Breast epithelium (tissue), 4 donors: ENCODE measurements at places on chromosomes 7 and 10.

DNA sequence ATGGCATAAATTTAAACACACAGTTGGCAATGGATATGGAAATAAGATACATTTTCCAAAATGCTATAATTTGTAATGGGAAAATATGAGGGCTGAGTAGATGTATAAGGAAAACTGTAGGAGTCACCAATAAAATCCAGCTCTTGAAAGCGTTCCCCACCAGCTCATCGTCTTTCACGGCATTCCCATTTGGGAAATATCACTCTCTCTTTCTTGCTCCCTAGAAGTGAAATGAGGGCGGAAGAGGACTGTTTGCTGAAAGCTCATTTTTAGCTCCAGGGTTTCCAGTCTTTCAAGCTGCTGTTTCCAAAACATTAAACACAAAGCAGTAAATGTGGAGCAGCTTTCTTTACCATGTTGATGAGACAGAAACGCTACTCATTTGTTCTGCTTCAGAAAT, 104.6 kb upstream of the SFMBT2 start:
- no peaks in the 10 kb centered on the region for H3K36me3 ChIP-seq
- no peaks in the 10 kb centered on the region for H3K4me1 ChIP-seq
- H3K27me3 ChIP-seq: no peaks in the 10 kb centered on the region
- DNase-seq: no peak
- H3K27ac ChIP-seq: no peak overlapping the region

- no peak overlapping the region for H3K27ac ChIP-seq
- DNase-seq: no peak
- no peak overlapping the region for H3K4me3 ChIP-seq
- no peaks in the 10 kb centered on the region for H3K36me3 ChIP-seq
These were observed 88.9 kb downstream of the ELFN1 start for GRCh38 chr7:1758859-1759521.

DNA sequence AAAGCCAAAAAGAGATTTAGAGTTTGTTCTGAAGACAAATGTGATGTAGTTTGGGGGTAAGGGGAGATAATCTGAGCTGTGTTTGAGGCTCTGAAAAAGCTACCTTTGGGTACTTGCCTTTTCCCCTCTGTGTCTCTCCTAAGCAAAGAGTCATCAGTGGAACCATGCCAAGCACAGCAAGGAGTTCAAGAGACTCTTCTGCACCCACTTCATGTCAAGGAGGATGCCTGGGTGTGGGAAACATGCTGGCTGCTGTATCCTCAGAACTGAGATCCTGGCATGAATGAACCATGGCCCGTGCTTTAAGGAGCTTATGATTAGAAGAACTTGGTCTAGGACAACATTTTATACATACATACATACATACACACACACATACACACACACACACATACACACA, 142.9 kb downstream of the NOC3L start:
- H3K36me3 ChIP-seq: no peaks in the 10 kb centered on the region
- H3K27me3 ChIP-seq: no peaks in the 10 kb centered on the region
- no peak overlapping the region for H3K4me3 ChIP-seq
- no peaks in the 10 kb centered on the region for H3K4me1 ChIP-seq
- DNase-seq: no peak

DNA sequence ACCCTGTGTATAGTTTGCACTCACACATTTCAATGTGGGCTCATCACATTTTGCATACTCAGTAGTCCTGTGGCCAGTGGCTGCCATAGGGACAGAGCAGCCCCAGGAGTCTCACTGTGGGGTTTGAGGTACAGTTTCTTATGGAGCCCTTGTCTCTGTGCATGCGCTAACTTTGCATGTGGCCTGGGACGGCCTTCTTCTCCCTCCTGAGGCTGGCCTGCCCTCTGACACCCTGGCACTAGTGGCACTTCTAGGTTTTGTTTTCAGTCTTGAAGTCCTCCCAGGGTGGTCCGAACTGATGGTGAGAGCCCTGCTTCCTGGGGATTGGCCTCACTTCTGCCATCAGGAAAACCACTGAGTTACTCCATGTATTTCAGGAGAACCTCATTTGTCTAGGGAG, 21.2 kb downstream of the NACAD start:
- peak; percentile 5 for DNase-seq
- no peaks in the 10 kb centered on the region for H3K36me3 ChIP-seq
- no peaks in the 10 kb centered on the region for H3K4me1 ChIP-seq
- no peaks in the 10 kb centered on the region for H3K27me3 ChIP-seq
- no peak overlapping the region for H3K27ac ChIP-seq
- H3K4me3 ChIP-seq: no peak overlapping the region

DNA sequence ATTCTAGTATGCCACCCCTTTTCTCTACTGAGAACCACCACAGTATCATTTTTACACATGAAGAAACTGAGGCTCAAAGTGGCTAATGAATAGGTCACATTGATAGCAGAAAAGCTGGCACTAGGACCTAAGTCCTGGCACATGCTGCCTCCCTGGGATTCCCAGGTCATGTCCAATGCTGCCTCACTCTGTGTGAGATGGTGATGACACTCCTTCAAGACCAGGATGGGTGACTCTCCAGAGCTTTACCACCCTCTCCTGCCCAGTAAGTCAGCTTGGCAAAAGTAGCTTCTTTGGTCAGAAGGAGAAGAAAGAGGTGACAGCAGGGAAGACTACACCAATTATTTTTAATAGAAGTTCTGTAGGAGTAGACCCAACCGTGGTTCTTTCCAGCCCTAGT, 13.3 kb upstream of the AKR1B10 start:
- no peak for DNase-seq
- H3K4me1 ChIP-seq: no peaks in the 10 kb centered on the region
- no peak overlapping the region for H3K27ac ChIP-seq
- H3K36me3 ChIP-seq: no peaks in the 10 kb centered on the region

GRCh38 chr10:96376483-96376882, 17.7 kb upstream of the OPALIN start:
- H3K36me3 ChIP-seq: no peaks in the 10 kb centered on the region
- H3K4me1 ChIP-seq: no peaks in the 10 kb centered on the region
- H3K27ac ChIP-seq: no peak overlapping the region
- H3K27me3 ChIP-seq: peaks cover 7% of the 10 kb centered on the region

DNA sequence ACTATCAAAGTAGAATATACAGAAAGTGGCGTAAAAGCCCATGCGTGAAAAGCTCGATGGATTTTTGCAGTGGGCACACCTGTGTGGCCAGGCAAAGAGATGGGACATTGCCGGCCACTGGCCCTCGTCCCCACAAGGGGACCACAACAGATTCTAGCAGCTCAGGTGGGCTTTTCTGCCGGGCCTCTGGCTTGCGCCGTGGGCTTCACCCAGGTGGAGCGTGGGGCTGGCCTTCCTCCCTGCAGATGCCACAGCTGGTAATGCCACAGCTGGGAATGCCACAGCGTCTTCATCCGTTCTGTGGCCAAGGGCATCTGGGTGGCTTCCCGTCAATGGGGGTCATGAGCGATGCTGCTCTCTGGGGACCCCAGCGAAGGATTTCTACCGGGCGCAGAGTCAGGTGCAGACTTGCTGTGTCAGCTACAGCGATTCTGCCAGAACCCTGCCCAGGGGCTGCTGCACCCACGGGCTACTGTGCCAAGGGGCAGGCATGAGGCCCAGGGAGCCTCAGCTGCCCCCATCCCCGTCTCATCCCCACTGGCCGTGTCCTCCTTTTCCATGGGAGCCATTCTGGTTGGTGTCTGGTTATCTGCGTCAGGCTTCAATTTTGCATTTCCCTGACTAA, 52.5 kb upstream of the NKX6-2 start:
- H3K4me3 ChIP-seq: no peak overlapping the region
- H3K27ac ChIP-seq: no peak overlapping the region
- H3K27me3 ChIP-seq: peaks cover 10% of the 10 kb centered on the region
- peak; percentile 36 for DNase-seq
